ENCODE measurements at places on chromosomes 2 and 18. TPM values are rescaled to one million over a fixed set of nuclear protein-coding genes. Genes with fewer than 3 reads are reported as not detected.

GRCh38 chr2:120236791-120237190, 13.6 kb upstream of the TMEM185B start:
- H3K27ac ChIP-seq = no peak overlapping the region
- peaks cover 46% of the 10 kb centered on the region for H3K4me1 ChIP-seq
- H3K36me3 ChIP-seq = no peaks in the 10 kb centered on the region
- H3K4me3 ChIP-seq = no peak overlapping the region
- no peaks in the 10 kb centered on the region for H3K27me3 ChIP-seq
- no peak for DNase-seq

GRCh38 chr18:35511833-35512232, 14.1 kb upstream of the INO80C start:
- H3K4me3 ChIP-seq = no peak overlapping the region
- no peak overlapping the region for H3K27ac ChIP-seq
- no peaks in the 10 kb centered on the region for H3K27me3 ChIP-seq
- H3K36me3 ChIP-seq = no peaks in the 10 kb centered on the region
- H3K4me1 ChIP-seq = peaks cover 13% of the 10 kb centered on the region

Gene NDUFB3
- 38.8 TPM for total RNA-seq

GRCh38 chr2:124810132-124810531, 785.0 kb downstream of the CNTNAP5 start:
- H3K36me3 ChIP-seq = no peaks in the 10 kb centered on the region
- no peak overlapping the region for H3K4me3 ChIP-seq
- H3K27ac ChIP-seq = no peak overlapping the region
- H3K4me1 ChIP-seq = no peaks in the 10 kb centered on the region

Gene WBP1
- 63.1 TPM for total RNA-seq

DNA sequence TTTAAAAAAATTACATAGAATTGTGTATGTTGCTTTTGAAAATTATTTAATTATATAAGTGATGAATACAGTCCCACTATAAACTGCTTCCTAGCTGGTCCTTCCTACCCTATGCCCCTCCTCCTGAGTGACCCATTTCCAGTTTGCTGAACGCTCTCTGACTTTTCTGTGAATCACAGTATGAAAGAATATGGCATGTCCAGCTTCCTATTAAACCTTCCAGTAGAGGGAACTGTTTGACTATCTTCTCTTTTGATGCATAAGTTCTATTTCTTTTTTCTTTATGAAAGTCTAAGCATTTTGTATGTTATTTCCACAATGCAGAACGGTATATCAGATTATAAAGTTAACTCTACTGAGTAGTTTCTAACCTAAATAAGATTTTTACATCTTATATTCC, 41.3 kb downstream of the PSMG2 start:
- no peaks in the 10 kb centered on the region for H3K4me1 ChIP-seq
- H3K27me3 ChIP-seq = no peaks in the 10 kb centered on the region
- H3K4me3 ChIP-seq = no peak overlapping the region
- no peaks in the 10 kb centered on the region for H3K36me3 ChIP-seq
- H3K27ac ChIP-seq = no peak overlapping the region

DNA sequence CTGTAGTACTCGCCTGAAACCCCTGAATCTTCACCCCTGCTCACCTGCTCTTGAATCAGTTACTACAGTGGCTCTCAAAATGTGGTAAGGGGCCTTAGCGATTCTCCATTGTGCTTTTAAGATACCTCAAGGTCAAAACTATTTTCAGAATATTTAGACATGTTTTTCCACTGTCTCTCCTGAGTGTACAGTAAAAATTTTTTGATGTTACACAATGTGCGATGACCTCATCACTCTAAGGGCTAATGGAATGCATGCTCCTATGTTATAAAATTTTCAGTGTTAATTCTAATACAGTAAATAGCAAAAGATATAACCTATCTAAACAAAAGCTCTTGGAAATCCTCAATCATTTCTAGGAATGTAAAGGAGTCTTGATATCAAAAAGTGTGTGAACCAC, 336.9 kb upstream of the PKDCC start:
- no peak overlapping the region for H3K4me3 ChIP-seq
- H3K27me3 ChIP-seq = no peaks in the 10 kb centered on the region
- no peaks in the 10 kb centered on the region for H3K4me1 ChIP-seq
- H3K36me3 ChIP-seq = no peaks in the 10 kb centered on the region
- no peak for DNase-seq

- H3K4me1 ChIP-seq = peaks cover 13% of the 10 kb centered on the region
- no peak for DNase-seq
- H3K27me3 ChIP-seq = no peaks in the 10 kb centered on the region
- H3K36me3 ChIP-seq = no peaks in the 10 kb centered on the region
- no peak overlapping the region for H3K27ac ChIP-seq
These were observed 3.4 kb downstream of the CGREF1 start for GRCh38 chr2:27115519-27115918.

Gene DSG2
- 11.8 TPM for total RNA-seq

- H3K27me3 ChIP-seq = no peaks in the 10 kb centered on the region
- no peaks in the 10 kb centered on the region for H3K4me1 ChIP-seq
- H3K4me3 ChIP-seq = no peak overlapping the region
- DNase-seq = no peak
- no peaks in the 10 kb centered on the region for H3K36me3 ChIP-seq
These were observed 490.7 kb downstream of the NUP35 start for GRCh38 chr2:183614799-183615435.

- H3K36me3 ChIP-seq = no peaks in the 10 kb centered on the region
- no peaks in the 10 kb centered on the region for H3K27me3 ChIP-seq
- no peak overlapping the region for H3K27ac ChIP-seq
- H3K4me3 ChIP-seq = no peak overlapping the region
These were observed 32.1 kb upstream of the DPP4 start for GRCh38 chr2:162106146-162106551.

Gene MZT2A
- total RNA-seq = 140 TPM

Gene RAPH1
- total RNA-seq = 22.6 TPM

Data from vagina (tissue), 2 donors.